ENCODE measurements at places on chromosomes 5 and 9. TPM values are rescaled to one million over a fixed set of nuclear protein-coding genes. Genes with fewer than 3 reads are reported as not detected.

DNA sequence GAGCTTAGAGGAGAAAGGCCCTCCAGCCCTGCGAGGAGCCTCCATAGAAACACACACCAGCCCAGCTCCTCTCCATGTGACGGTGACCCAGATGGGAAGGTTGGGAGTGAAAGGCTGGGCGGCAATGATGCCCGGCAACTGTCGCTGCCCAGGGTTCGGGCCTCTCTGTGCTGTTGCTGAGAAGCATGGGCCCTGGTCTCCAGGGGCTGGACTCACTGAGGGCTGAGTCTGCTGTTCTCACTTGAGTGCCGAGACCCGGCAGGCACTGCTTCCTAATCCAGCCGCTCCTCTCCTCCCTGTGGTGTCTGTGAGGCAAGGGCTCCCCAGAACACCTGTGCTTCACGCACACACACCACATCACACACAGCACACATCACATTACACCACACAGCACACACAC lies 493.6 kb downstream of the GADD45G start:
- no peak for DNase-seq

DNA sequence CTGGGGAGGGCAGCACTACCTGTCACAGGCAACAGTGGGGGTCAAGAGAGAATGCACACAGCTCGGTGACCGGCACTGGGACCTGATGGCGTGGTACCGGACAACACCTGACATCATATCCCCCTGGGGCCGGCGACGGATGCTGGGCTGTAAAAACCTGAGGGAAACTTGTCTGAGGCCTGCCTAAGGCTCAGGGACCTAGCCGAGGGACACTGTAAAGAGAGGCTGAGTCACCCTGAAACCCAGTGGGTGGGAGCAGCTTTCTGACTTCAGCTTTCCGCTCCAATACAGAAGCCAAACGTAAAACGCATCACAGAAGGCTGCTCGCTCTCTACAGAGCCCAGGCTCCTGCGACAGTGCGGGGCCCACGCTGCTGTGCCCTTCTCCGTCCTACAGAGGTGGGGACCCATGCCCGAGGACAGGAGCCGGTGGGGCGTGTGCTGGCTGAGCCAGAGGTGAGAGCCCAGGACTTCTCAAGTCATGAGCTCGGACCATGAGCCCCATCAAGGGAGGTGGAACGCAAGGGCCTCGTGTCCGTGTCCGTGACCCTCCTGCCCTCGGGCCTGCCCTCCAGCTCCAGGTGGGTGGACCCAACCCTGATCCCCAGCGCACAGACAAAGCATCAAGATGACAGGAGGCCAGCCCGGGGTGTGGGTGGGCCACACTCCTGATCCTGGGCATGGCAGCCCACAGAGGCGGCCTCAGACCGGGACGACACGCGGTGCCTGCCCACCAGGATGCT lies 5.3 kb downstream of the RALGDS start:
- DNase-seq, result no peak

Gene PCDHGA1
- total RNA-seq, result not detected

Gene FCN2
- not detected for total RNA-seq

Gene IQGAP2
- 97.1 TPM for total RNA-seq

Gene LCNL1
- not detected for total RNA-seq

DNA sequence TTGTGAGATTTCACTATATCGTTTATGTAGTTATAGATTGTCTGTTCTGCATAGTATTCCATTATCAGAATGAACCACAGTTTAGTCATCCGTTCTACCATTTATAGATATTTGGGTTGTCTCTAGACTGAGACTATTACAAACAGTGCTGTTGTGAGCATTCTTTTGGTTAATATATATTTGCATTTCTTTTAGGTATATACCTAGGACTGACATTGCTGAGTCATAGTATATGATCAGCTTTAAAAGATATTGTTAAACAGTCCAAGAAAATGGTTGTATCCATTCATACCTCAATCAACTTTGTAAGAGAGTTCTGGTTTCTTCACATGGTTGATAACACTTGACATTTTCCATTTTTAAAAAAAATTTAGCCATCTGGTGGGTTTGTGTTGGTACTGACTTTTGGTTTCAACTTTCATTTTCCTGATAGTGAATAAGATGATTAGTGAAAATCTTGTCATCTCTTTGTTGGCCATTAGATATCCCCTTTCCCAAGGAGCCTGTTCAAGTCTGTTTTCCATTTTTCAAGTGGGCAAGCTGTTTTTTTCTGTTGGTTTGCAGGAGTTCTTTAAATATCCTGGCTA lies 22.9 kb upstream of the ADAM19 start:
- no peak for DNase-seq

GRCh38 chr5:176670449-176670848 lies 23.2 kb downstream of the TSPAN17 start:
- DNase-seq, result no peak

DNA sequence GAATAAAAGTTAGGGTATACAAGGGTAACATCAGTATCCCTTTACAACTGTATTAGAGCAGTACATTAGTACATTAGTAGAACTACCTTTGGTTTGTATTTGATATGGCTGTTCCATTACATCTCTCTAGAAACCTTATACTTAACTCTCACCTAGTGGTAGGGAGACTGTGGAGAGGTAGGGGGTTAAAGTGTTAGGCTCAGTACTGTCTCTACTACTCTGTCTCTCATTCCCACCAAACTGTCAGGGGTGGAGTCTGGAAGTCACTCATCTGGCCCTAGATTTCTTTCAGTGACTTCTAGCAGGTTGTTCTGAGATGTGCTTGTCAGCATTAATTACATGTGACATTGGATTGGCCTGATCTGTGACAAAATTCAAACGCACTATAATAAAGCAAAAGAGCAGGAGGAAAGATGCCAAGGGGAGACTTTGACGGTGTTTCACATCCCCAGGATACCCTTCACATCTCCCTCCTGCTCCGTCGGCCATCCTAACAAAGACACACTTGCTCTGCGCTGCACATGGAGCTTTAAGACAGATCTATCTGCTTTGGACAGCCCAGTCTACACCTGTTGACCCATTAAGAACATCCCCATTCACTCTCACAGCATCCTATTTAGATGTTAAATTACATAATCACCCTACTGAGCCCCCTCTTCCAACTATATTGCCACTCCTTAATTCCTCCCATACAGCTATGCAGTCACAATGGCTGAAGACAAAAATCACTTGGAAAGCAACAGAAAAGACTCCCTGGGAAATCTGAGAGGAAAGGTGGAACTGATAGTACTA lies 1043.0 kb upstream of the DMAC1 start:
- DNase-seq, result no peak

DNA sequence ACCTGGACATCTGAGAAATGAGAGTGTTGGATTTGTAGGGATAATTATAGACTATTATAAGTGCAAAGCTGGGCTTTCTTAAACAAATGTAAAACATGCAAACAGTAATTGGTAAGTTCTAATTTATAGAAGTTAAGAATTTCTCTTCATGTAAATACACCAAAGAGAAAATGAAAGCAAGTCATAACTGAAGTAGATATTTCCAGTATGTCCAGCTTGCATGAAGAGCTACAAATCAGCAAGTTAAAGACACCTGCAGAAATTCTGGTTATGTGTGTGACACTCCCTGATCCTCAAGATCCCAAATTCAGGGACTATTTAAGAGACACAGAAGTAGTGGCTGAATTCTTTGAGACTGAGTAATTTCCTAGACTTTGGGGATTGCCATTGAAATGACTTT lies 308.9 kb downstream of the TLE4 start:
- DNase-seq, result no peak

GRCh38 chr5:113330533-113331208 lies 104.1 kb downstream of the TSSK1B start:
- peak; percentile 70 for DNase-seq

Gene PCDHGA3
- 6.7 TPM for total RNA-seq

Gene OLFML2A
- total RNA-seq, result 91.2 TPM

Gene PDGFRB
- total RNA-seq, result 52.7 TPM

- DNase-seq, result peak; percentile 19
These were observed 1124.6 kb upstream of the ACO1 start for GRCh38 chr9:31259824-31260223.

- no peak for DNase-seq
These were observed 12.4 kb downstream of the RAPGEF6 start for GRCh38 chr5:131622633-131623032.

Gene GABBR2
- total RNA-seq, result not detected

DNA sequence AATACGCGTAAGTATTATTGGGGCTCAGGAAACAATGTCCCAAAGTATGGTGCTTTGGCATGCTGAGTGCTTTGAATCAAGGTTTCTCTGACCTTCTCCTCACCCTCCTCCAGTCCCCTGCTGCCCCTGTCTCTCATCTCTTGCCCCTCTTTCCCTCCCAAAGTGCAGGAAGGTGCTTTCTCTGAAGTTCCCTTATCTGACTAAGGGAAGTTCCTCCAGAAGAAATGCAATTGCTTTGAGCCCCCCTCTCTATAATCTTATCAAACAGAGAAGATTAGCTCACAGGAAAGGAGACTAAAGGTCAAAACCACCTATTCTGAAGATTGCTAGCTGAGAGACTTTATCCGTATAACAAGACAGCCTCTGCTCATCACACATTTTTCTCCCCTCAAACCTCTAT lies 288.1 kb downstream of the ARL15 start:
- DNase-seq, result no peak

DNA sequence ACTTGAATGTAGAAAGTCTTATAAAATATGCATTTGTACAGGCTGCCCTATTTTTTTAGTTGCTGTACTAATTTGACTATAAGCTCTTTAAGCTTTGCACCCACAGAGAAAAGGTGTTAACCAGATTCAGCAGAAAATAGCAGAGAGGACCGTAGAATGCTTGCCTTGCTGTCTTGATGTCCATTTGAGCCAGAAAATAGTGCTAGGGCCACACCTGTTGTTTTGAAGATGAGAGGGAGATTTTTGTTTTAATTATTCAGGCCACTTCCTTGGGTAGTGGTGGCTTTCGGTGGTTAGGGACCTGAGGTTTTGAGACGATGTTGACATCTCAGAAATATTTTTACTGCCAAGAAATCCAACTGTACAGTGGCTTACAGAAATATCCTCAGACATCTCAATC lies 196.0 kb downstream of the SPATA31D1 start:
- DNase-seq, result no peak

Gene CTXN3
- total RNA-seq, result not detected

DNA sequence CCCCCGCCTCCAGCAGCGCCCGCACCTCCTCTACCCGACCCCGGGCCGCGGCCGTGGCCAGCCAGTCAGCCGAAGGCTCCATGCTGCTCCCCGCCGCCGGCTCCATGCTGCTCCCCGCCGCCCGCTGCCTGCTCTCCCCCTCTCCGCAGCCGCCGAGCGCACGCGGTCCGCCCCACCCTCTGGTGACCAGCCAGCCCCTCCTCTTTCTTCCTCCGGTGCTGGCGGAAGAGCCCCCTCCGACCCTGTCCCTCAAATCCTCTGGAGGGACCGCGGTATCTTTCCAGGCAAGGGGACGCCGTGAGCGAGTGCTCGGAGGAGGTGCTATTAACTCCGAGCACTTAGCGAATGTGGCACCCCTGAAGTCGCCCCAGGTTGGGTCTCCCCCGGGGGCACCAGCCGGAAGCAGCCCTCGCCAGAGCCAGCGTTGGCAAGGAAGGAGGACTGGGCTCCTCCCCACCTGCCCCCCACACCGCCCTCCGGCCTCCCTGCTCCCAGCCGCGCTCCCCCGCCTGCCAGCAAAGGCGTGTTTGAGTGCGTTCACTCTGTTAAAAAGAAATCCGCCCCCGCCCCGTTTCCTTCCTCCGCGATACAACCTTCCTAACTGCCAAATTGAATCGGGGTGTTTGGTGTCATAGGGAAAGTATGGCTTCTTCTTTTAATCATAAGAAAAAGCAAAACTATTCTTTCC lies 19.3 kb downstream of the CDKN2A start:
- DNase-seq, result peak; percentile 71

Gene IL3
- total RNA-seq, result not detected

- DNase-seq, result no peak
These were observed 247.4 kb downstream of the SAXO1 start for GRCh38 chr9:18785604-18786003.

GRCh38 chr9:14245901-14246525 lies 67.9 kb downstream of the NFIB start:
- DNase-seq, result no peak

- no peak for DNase-seq
These were observed 58.7 kb upstream of the TMED7 start for GRCh38 chr5:115684513-115685037.

Gene SLC24A2
- total RNA-seq, result 0.37 TPM

- no peak for DNase-seq
These were observed 63.0 kb downstream of the NR6A1 start for GRCh38 chr9:124708074-124708473.

- no peak for DNase-seq
These were observed 715.3 kb upstream of the WWC1 start for GRCh38 chr5:167576126-167576525.

DNA sequence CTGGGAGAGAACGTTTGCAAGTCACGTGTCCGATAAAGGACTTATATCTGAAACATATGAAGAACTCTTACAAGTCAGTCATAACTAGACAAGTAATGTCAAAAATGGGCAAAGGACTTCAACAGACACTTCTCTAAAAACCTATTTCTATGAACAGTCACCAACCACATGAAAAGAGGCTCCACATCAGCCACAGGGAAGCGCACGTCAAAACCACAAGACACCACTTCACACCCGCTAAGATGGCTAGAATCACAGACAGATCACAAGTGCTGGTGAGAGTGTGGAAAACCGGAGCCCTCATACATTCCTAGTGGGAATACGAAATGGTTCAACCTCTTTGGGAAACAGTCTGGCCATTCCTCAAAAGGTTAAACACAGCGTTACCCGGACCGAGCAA lies 11.5 kb upstream of the CARD9 start:
- DNase-seq, result no peak

GRCh38 chr9:134100040-134100439 lies 32.2 kb upstream of the BRD3 start:
- DNase-seq, result no peak

GRCh38 chr9:121067640-121068039 lies 7.1 kb upstream of the CNTRL start:
- DNase-seq, result no peak

Gene PCDHGA8
- 4.2 TPM for total RNA-seq

- DNase-seq, result no peak
These were observed 18.4 kb downstream of the GLRA1 start for GRCh38 chr5:151906246-151906645.

- DNase-seq, result no peak
These were observed 39.9 kb upstream of the CTSL start for GRCh38 chr9:87685871-87686519.

Gene LTC4S
- 21.0 TPM for total RNA-seq

Gene SHROOM1
- 98.5 TPM for total RNA-seq

All from stomach (tissue), 19 donors.